ENCODE measurements at places on chromosomes 3 and 15.

DNA sequence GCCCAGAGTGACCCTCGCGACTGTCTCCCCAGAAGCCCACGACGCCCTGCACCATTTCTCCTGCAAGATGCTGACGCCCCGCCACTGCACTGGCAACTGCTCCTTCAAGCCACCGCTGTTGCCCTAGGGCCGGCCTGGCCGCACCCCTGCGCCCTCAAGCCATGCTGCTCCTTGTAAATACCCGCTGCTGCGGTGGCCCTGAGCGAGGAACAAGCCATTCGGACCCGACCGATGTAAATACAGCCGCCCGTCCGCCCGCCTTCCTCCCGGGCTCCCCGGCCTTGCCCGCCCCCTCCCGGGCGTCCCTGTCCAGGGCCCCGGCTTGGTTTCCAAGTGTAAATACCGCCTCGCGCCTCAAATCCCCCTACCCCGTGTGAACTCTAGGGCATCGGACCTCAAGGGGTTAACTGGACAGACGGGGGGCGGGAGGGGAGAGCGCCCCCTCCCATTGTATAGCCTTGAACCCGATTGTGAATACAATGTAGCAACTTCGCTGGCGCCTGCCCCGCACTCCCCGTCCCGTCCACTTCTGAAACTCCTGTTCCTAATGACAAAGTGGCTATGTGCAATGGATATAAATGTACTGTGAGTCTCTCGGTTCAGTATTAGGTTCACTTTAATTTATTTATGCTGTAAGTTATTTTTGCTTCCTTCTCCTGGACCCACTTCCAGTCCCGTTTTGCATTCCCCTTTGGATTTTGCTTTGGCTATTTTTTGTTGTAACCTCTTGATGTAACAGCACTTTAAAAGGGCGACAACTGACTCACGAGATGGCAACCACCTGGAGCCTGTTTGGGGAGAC is 5.9 kb downstream of the RNU6-1 start:
- no peak for DNase-seq

GRCh38 chr15:80464951-80465625 is 60.9 kb downstream of the ARNT2 start:
- DNase-seq = no peak

- DNase-seq = peak; percentile 98
Observed at GRCh38 chr3:170869645-170870593, at the start of gene RPL22L1. TSS of gene RPL22L1 (minus strand) at chr3:170870195. CDS start at chr3:170870167, 28 bp downstream.

- no peak for DNase-seq
Observed at GRCh38 chr15:100131321-100132224, 210.2 kb downstream of the ADAMTS17 start.

DNA sequence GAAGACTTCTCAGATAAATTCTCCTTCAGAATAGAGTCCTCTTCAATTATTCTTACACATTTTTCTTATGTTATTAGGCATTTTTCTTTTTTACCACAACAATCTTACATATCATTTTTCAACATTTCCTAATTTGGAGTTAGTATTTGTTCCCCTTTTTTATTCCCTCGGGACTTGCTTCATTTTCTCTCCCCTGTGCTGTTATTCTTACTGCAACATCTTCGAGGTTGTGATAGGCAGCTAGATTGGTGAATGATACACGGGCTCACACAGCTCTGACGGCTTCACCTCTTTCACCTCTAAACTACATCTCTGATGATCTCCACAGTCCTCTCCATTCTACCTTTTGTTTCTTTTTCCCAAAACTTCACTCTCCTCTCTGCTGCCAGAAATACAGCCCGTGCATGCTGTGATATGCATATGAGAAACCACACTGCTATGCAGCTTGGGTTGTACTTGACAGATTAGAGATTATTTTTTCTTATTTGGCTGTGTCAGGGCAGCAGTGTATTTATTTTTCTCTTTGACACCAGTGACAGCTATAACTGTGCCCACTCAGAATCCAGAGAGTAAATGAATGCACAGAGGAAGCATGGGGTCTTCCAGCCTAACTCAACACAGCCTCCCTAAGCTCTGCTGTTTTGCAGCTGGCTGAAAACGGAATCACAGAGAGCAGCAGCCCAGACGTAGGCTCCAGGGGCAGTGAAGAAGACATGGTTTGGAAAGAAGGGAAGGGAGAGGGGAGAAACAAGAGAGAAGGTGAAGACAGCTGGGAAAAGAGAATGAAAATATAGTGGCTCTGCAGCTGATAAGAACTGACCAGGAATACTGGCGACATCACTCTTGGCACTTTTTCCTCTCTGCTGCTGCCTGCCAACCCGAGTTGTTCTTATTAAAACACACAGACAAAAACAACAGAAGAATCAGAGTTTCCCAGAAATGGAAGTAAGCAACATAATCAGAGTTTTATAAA is 61.8 kb downstream of the SLC9A9 start:
- DNase-seq = peak; percentile 86

- DNase-seq = peak; percentile 87
Observed at GRCh38 chr3:10393514-10393913, 72.6 kb upstream of the SEC13 start.

DNA sequence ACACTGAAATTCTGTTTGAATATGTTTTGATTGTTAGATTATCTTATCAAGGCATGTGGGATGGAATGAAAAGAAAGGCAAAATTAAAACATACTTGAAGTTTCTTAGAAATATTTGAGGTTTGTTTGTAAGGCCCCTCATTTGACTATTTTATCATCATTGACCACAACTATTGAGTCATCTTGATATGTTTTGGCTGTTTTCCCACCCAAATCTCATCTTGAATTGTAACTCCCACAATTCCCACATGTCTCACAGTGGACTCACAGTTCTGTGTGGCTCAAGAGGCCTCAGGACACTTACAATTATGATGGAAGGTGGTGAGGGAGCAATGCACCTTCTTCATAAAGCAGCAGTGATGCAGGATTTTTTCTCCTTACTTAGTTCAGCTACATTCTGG is 917.1 kb downstream of the PLOD2 start:
- DNase-seq = no peak

- no peak for DNase-seq
Observed at GRCh38 chr15:100690795-100691158, 88.4 kb downstream of the ASB7 start.

DNA sequence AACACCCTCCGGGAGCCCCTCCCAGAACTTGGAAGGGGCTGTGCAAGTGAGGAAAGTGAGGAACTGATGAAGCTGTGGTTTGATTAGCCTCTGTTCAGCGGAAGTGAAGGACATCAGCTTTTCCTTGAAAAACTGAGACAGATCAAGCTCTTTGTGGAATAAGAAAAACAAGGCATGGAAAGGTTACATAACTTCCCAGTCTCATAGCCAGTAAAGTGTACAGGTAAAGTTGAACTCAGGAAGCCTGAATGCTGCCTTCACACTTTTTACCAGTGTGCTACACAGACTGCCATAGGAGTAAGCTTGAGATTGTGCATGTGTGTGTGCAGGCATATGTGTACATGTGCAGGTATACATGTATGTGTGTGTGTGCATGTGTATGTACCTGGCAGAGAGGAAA is 293.2 kb downstream of the FGF12 start:
- no peak for DNase-seq

DNA sequence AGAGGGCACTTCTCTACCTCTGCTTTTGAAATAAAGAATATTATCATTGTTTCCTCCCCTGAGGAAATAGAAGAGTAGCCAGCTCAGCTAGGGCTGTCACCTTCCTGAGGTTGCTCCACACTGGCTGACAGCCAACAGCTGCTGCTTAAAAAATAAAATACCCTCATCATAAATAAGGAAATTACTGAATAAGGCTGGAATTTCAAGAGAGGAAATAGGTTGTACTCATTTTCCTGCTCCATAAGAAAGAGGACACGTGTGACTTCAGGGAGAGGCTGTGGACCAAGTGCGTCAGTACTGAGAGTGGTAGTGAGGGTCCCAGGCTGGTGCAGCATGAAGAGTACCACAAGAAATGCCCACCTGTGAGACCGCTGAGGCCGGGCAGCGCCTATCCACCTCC is 8.1 kb upstream of the C2CD4B start:
- no peak for DNase-seq

- DNase-seq = no peak
Observed at GRCh38 chr3:12990781-12991480, 82.3 kb downstream of the IQSEC1 start.

- no peak for DNase-seq
Observed at GRCh38 chr3:142027735-142028134, 121.6 kb downstream of the TFDP2 start.

DNA sequence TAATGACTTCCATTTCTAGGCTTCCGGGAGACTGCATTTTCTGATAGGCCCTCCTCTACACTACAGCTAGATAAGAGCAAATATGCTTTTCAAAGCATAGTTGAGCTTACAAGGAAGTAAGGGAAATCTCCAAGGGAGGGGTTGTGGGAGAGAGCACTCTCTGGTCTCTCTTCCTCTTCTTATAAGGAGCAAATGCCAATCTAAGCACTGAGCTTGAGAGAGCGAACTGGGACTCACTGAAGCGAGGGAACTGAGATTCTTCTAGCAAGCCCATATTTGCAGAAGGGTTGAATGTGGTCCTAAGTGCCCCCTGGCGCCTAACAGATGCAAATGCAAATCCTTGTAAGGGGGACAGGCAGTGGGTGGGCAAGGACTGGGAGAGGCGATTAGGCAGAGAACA is 164.8 kb downstream of the ERC2 start:
- DNase-seq = peak; percentile 18

DNA sequence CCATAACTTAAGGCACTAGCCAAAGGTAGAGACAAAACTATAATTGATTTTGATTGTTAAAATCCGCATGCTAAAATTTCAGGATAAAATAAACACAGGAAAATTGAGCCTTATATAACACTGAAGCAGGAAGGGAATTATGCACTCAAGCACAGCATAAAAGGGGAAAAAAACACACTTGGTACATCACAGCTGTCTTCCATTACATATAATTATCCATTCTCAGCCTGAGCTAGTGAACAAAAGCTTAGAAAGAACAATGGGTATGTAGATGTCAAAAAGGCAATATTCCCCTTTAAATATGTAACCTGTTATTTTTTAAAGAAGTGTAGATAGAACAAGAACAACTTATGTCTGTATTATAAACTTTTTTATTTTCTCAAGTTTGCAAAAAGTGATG is 899.2 kb downstream of the ROBO1 start:
- no peak for DNase-seq

GRCh38 chr3:109241459-109242186 is 74.7 kb downstream of the DPPA2 start:
- DNase-seq = no peak

- no peak for DNase-seq
Observed at GRCh38 chr3:53092942-53093341, 37.3 kb downstream of the RFT1 start.

DNA sequence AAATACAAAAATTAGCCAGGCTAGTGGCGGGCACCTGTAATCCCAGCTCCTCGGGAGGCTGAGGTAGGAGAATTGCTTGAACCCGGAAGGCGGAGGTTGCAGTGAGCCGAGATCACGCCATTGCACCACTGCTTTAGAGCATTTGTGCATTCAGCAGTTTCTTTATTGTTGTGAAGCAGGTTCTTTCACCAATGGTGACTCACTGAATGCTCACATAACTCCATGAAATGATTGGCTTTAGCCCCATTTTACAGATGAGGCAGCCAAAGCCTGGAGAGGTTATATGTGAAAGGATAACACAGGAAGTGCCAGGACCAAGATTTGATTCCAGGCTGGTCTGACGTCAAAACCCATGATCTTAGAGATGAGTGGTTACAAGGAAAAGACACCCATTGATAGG is 195.2 kb downstream of the SLCO3A1 start:
- no peak for DNase-seq

- peak; percentile 26 for DNase-seq
Observed at GRCh38 chr3:33439546-33440327, 468 bp downstream of the UBP1 start.

DNA sequence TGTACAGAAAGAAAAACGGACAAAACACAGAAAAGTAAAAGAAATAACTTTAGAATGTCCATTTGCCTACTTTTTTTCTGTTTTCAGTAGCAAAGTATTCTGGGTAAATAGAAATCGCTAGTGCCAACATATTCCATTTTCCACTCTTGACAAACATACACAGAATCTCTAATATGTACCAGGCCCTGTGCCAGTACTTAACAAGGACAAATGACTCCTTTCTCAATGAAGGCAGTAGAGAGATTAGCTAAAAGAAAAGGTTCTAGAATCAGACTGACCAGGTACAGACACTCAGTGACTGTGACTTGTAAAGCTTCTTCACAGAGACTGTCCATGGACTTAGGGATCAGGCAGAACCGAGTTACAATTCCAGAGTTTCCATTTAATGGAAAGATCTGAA is 165.8 kb upstream of the STAC start:
- DNase-seq = no peak

- DNase-seq = no peak
Observed at GRCh38 chr3:61610316-61610715, 48.9 kb downstream of the PTPRG start.

DNA sequence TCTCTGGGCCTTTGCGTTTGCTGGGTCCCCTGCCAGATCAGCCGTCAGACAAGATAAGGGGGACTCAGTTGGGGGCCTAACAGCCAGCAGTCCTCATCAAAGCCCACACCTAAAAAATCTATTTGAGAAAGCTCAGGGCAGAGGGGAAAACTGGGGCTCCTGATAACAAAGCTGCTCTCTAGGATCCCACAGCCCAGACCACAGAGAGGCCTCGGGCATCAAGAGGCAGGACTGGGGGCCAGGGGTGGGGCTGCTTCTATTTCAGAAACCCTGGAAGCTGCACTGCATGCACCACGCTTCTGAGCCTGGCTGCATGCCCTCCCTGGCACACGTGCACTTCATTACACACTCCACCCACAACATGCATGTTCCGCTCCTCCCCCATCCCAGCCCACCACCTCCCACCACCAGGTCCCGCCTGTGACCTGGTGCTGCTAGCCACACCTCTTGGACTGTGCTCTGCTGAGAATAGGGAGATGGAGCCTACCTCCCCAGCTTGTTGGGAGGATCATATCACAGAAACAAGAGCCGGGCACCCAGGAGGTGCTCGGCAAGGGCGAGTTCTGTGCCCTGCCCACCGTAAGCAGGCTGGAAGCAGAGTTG is 26.6 kb downstream of the FBLN2 start:
- DNase-seq = no peak

- no peak for DNase-seq
Observed at GRCh38 chr3:48596676-48597407, 1.7 kb upstream of the COL7A1 start.

GRCh38 chr3:105422645-105423044 is 55.9 kb downstream of the ALCAM start:
- DNase-seq = no peak

GRCh38 chr3:10506696-10507095 is 1.3 kb upstream of the ATP2B2 start:
- peak; percentile 87 for DNase-seq

DNA sequence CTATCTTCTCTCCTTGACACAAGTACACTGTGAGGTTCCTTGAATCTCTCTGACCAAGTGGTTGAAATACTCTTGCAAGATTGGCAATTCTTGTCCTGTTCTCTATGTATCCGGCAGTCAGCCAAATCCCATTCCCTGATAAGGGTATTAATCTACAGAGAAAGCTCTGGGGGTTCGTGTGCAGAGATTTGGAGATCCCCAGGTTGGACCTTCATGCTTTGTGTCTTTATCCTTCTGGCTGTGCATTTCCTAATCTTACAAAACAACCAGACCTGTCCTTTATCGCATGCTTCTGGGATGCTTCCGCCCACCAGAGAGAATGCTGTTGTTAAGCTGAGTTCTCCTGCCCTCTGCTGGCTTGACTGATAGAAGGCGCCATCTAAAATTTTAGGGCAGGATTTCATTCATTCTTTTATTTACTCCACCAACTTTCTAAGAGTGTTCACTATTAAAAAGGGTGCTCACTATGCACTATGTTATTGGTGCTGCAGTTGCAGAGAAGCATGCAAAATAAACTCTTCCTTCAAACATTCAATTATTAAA is 8.6 kb upstream of the SST start:
- DNase-seq = peak; percentile 68

Measured in posterior cingulate gyrus (tissue), 11 donors.